ENCODE measurements at places on chromosomes 1 and 21. TPM values are rescaled to one million over a fixed set of nuclear protein-coding genes. Genes with fewer than 3 reads are reported as not detected.
A peak's percentile ranks its signal among the peaks of the same experiment; 100 is the strongest.

CADM3 gene
- 10.3 TPM for total RNA-seq

DNA sequence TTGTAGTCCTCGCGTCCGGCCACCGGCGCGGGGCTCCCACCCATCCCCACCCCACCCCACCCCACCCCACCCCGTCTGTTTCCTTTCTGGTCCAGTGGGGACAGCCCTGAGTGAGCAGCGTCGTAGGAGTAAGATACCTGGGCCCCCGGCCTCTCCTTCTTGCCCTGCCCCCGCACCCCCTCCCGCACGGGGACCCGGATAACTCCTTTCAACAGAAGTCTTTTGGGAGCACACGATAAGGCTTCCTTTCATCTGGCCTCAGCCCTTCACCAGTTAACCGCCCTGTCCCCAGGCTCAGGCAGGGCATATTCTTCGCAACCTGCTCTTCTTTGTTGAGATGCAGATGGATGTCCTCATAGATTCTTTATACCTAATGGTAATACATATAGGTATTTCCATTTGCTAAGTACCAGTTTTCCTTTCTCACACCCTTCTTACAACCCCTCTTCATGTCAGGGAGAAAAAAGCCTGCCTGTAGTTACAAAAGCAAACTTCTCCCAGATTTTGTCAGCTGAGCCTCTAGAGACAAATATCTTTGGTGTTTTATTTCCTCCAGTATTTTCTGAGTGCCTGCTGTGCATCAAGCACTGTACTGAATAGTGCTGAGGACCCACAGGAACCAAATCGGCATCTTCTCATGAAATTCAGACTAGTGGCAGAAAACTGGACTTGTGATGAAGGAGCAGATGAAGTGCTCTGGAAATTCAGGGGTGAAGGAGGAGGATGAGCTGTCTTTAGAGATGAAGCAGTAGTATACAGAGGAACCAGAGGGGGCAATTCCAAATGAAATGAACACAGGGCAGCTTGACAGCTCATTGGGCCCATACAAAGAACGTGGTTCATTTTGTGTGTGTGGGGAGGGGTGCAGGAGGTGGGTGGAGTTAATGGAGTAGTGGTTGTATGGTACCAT lies 33.6 kb downstream of the SLC2A1 start:
- no peak for DNase-seq

AHCYL1 gene
- 87.5 TPM for total RNA-seq

DNA sequence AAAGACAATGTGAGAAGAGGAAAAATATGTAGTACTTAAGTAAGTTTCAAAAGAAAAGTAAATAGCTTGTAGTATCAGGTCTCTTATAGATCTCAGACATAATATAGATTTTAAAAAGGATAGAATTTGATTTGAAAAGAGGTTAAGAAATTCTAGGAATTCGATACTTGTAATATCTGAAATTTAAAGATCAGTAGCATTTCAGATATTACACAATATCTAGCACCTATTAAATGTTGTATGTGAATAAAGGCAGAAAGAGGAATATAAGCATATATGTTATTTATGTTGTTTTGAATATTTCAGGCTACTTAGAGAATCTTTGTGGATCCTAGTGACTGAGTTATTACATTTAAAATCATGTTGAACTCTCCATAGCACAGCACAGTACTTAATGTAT lies 35.0 kb upstream of the METTL18 start:
- DNase-seq: no peak

PAFAH2 gene
- 38.0 TPM for total RNA-seq

DNA sequence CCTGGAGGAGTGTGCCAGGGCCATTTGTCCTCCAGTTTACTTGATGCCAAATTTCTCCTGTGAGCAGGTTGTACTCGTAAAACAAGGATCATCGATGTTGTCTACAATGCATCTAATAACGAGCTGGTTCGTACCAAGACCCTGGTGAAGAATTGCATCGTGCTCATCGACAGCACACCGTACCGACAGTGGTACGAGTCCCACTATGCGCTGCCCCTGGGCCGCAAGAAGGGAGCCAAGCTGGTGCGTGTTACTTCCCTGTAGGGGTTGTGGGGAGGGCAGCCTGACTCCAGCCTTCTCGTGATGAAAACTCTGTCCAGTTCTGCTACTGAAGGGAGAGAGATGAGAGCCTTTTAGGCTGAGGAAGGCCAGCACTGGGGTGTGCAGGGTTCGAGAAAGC lies 2.2 kb downstream of the RPS8 start:
- no peak for DNase-seq

DNA sequence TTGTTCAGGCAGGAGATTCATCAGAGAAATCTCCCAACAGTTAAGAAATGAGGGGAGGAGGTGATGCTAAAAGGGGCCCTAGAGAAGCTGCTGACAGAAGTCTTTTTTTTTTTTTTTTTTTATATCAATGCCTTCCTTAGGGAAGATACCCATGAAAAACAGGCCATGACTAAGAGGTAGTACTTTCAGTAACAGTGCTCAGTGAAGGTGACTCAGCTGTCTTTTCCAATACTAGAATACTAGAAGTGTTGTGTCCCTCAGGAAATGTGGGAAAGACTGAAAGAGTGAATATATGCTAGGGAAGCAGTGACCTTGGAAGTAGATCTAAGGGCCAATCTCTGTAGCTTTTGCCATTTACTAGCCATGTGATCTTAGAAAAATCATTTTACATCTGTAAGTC lies 52.4 kb upstream of the SLFNL1 start:
- no peak for DNase-seq

NTRK1 gene
- total RNA-seq: 0.67 TPM

DNA sequence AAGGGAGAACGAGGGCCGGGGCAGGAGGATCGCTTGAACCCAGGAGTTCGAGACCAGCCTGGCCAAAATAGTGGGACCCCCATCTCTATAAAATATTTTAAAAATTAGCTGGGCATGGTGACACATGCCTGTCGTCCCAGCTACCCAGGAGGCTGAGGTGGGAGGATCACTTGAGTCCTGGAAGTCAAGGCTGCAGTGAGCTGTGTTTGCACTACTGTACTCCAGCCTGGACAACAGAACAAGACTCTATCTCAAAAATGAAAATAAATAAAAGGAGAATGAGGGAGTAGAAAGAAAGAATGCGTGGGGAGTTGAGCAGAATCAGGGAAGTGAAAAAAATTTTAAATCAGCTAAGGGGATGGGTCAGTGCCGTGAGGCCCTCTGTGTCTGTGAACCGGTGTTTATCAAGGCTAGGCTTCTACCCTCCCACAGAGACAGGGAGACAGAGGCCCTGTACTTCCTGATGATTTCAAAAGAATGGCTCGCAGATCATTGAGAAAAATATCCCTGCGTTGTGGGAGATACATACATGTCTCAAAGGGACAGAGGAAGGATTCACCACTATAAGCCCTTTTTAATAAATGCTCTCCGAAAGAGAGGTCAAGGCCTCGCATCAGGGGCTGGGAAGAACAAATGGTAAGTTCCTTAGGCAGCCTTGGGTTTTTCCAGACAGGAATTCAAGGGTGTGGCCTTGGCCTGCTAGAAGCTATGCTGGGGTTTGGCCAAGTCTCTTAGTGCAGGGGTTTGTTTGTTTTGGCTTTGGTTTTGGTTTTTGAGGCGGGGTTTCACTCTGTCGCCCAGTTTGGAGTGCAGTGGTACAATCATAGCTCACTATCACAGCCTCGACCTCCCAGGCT lies 20.7 kb downstream of the IL10RB start:
- peak; percentile 54 for DNase-seq

DNA sequence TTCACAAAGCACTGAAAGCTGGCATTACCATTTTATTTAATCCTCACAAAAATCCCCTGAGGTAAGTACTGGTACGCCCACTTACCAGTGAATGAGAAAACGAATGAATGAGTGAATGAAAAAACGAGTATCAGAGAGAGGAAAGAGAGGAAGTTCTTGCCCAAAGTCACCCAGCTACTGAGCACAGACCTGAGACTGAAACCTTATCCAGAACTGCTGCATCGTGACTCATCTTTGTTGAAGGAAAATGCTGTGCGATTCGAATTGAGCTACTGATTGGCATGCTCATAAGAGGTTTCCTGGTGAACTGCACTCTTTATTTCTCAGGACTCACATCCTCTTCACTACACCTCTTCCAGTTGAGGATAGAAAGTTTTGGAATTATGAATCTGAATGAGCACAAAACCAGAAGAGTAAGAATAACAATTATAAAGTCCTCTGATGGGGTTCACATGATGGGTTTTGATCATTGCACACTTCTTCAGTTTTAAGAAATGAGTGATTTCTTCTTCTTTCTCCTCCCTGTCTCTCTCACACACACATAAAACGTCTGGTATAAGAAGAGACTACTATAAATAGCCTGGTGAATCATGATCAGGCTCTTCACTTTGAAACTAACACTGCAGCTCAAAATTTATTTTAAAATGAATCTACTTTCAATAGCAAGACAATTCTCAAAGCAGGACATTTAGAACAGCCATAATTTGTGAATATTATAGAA lies 32.1 kb downstream of the IL12RB2 start:
- DNase-seq: no peak

ATP1A4 gene
- total RNA-seq: not detected

FCRL2 gene
- total RNA-seq: 1.0 TPM

All from mucosa of descending colon (tissue), 3 donors.